ENCODE measurements at places on chromosomes 2 and 18. TPM values are rescaled to one million over a fixed set of nuclear protein-coding genes. Genes with fewer than 3 reads are reported as not detected.

Gene TANC1
- 2.3 TPM for total RNA-seq

DNA sequence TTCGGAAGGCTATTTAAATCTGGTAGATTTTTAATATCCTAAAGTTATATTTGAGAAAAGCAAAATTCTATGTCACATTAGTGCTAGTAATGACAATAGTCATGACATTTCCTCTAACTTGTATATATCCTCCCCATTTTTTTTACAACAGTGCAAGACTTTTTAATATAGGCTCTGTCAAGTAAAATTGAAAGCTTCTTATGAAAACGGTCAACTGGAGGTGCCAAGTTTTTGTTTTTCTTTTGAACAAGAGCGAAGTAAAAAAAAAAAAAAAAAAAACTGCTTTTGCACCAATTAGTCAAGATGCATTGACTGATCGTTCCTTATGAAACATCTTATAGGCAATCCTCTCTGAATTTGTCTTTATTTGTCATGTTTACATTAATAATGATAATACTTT is 389.3 kb downstream of the STK39 start:
- no peak overlapping the region for H3K4me3 ChIP-seq
- H3K4me1 ChIP-seq: no peaks in the 10 kb centered on the region
- H3K36me3 ChIP-seq: no peaks in the 10 kb centered on the region
- DNase-seq: no peak

Gene TNS1
- 1.9 TPM for total RNA-seq

Gene NCKAP5
- not detected for total RNA-seq

- H3K4me1 ChIP-seq: peaks cover 59% of the 10 kb centered on the region
- H3K27ac ChIP-seq: no peak overlapping the region
These were observed 9.7 kb upstream of the SNED1 start for GRCh38 chr2:240988571-240989271.

Gene FNDC4
- total RNA-seq: 9.0 TPM

Gene PMAIP1
- 2.1 TPM for total RNA-seq

Gene NT5C1B
- not detected for total RNA-seq

Data from HepG2 (cell line).